Left hindlimb (tissue), 1 donor: ENCODE measurements at places on chromosomes 7 and 10.

- DNase-seq, result peak; percentile 3
Observed at GRCh38 chr10:113025487-113025886, 75.4 kb downstream of the TCF7L2 start.

GRCh38 chr10:42933448-42934340 is 143.2 kb upstream of the RET start:
- peak; percentile 77 for DNase-seq

DNA sequence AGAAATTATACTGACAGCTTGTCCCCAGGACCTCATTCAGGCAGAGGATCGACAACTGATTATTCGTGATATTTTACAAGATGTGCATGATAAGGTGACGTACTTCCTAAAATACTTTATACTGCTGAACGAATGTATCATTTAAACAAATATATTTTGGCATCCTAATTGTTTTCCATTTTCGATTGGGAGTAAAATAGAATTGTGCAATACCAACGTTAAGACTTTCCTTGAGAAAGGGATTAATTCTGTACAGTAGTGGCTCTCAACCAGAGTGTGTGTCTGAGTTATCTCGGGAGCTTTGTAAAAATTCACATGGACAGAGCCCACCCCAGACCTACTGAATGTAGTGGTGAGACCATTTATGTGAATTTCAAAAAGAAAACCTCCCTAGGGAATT is 43.8 kb upstream of the STMP1 start:
- DNase-seq, result no peak

DNA sequence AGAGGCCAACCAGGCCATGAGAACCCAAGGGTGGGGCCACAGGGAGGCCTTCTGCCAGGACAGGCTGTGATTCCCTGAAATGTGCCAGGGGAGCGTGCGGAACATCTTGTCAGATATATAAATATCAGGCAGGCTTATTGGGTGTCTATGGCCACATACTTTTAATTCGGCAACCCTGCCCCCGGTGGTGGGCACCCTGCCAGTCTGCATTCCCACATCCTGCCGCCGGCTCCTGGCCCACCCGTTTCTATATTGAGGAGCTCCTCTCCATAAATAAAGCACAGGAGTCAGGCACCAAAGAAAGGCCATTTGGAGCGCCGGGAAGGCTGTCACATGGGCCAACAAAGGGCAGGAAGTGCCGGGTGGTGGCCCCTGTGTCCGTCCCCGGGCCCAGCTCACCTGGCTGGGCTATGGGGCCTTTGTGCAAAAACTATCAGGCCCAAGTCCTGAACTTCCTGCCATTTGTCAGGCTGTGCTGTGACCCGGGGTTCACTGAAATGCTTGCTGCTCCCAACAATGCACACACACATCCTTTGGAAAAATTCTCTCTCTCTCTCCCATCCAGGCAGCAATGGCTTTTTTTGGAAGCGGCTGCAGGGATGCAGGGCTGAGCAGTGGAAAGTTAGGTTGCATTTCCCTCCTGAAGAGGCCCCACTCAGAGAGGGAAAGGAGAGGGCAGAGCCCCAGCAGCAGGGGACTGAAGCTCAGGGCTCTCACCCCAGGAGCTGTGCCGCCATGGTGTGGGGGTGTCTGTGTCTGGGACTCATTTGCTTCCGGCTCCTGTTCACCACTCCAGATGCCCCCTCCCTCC is 25.0 kb upstream of the PODXL start:
- peak; percentile 77 for DNase-seq

- no peak for DNase-seq
Observed at GRCh38 chr7:24025094-24025493, 258.9 kb upstream of the NPY start.

DNA sequence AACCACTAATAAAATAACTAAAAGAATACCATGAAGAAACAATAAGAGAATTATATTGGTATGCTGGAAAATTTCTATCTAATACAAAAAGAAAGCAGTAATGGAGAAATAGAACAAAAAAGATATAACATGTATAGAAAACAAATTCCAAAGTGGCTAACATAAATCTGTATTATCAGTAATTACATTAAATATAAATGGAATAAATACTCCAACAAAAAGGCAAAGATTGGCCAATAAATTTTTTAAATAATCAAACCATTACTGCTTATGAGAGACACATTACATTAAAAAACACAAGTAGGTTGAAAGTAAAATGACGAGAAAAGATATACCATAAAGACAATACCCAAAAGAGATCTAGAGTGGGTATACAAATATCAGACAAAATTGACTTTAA is 90.0 kb downstream of the ARHGAP22 start:
- no peak for DNase-seq

DNA sequence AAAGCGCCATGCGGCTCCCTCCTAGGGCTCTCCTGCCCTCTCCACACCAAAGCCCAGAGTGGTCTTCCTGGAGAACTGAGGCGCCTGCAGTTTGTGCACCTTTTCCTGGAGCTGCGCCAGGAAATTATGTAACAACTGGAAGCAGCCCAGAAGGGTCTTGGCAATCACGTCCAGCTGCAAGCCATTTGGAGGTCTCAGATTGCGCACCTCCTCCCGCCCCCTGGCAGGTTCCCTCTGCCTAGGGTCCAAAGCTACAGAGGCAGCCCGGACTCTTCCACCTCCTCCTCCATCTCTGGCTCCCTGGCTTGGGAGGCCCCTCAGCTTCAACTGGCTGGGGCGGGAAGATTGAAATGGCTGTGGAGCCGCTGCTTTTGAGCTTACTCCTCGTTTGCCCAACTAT is 34.0 kb upstream of the SFTPD start:
- DNase-seq, result peak; percentile 75

GRCh38 chr7:36298106-36298505 is 91.6 kb upstream of the ANLN start:
- DNase-seq, result no peak

GRCh38 chr10:113916053-113916452 is 61.6 kb downstream of the NHLRC2 start:
- no peak for DNase-seq

DNA sequence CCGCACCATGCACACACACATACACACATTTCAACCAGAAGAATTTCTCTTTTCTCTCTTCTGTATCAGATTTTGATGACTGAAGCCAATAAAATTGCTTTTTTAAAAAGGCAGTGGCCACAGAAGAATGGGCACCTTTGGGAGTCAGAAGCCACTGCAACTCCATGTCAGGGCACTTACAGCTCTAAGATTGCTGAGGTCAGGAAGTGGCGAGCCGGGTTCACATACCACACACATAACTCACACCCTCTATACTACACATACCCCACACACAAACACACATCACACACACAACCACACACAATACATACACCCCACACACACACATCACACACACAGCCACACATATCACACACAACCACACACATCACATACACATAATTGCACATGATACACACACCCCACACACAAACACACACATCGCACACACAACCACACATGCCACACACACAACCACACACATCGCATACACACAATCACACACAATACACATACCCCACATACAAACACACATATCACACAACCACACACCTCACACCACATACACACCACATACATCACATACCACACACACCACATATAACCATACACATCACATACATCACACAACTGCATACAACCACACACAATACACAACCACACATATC is 31.2 kb downstream of the GPRIN2 start:
- DNase-seq, result peak; percentile 23

DNA sequence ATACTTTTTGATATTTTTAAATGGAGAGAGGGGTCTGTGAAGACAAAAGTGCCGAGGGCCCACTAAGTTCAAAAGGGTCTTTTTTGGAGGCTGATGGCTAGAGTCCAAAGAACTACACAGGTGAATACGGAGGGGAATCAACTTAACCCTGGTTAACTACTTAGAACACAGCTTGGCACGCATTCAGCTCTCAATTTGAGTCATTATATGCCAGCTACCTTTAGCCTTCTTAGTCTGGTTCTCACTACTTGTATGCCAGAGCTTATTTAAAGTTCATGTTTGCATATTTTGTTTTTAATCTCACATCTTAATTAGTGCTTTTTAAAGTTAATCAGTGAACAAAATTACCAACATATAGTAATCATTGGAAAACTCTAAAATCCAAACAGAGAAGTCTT is 80.8 kb downstream of the VWDE start:
- DNase-seq, result no peak

- DNase-seq, result no peak
Observed at GRCh38 chr10:95660283-95660682, 3.8 kb upstream of the ALDH18A1 start.

DNA sequence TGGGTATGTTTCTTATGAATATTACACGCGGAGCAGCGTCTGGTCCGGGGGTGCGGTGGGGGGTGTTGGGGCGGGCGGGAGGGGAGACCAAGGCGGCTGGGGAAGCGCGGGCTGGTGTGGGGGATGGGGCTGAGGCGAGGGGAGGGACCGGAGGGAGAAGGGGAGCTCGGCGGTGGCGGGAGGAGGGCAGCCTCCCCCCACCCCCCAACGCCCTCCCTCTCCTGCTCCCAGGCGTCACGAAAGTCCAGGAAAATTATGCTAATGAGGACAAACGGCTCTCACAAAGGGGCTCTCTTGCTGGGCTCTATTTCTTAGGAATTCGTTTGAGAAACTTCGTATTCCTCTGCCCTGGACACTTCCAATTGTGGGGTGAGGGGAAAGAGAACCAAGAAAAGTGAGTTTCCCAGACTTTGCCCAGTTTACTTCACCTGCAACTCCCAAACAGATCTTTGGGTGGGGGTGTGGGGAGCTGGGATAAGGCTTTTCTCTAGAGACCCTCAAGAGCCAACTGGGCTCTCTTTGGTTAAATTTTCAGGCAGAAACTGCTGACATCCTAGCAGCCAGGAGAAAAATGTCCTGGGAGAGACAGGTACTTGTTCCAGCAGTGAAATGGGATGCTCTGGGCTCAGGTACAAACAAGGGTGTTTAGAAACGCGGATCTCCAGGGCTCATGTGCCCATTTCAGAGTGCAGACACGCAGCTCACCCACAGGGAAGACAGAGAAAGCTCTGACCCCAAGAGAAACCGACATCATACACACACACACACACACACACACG is 11.7 kb upstream of the HOXA2 start:
- peak; percentile 67 for DNase-seq

- DNase-seq, result no peak
Observed at GRCh38 chr10:72588266-72588665, 37.6 kb downstream of the MICU1 start.

DNA sequence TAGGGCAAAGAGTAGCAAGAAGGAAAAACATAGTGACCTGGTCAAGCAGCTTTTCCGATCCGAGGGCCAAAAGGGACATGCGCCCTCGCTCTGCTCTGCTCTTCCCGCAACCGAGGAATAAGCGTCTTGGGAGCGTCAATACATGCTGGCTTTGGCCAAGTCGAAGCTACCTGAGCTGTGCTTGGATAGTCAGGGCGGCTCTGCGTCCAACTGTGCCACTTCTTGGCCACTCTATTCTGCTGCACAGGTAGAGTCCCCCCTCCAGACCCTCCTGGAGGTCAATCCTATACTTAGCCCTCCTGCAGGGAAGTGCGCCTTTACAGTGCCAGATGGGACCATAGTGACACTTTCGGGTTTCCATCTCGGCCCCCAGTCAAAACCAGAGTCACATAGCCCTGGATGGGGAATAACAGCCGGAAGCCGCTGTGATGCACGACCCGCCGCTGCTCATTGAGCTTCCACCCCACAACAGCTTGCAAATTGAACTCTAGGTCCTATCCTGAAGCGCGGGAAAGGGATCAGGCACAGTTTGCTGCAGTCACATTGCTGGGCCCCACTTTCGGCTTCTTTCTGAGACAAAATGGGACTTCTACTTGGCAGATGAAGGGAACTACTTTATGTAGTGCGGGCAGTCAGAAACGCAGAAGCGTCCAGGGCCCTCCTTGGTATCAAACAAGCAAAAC is 1.1 kb upstream of the HPSE2 start:
- no peak for DNase-seq

DNA sequence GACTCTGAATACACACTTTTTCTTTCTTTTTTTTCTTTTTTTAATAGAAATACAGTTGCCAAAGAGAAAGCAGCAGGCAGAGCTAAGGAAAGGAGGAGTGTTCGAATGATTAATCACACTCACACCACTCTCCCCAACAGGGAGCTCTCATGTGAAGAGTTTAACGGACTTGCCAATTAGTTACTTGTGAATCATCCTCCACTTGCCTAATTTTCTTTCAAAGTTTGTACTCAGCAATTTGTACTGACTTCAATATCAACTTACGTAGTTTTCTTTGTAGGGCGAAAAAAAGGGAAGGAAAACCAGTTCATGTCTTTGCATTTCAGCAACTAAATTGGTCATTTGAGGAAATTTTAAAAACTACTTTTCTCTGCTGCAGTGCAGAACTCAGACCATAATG is 109.2 kb downstream of the PIP4K2A start:
- DNase-seq, result no peak

DNA sequence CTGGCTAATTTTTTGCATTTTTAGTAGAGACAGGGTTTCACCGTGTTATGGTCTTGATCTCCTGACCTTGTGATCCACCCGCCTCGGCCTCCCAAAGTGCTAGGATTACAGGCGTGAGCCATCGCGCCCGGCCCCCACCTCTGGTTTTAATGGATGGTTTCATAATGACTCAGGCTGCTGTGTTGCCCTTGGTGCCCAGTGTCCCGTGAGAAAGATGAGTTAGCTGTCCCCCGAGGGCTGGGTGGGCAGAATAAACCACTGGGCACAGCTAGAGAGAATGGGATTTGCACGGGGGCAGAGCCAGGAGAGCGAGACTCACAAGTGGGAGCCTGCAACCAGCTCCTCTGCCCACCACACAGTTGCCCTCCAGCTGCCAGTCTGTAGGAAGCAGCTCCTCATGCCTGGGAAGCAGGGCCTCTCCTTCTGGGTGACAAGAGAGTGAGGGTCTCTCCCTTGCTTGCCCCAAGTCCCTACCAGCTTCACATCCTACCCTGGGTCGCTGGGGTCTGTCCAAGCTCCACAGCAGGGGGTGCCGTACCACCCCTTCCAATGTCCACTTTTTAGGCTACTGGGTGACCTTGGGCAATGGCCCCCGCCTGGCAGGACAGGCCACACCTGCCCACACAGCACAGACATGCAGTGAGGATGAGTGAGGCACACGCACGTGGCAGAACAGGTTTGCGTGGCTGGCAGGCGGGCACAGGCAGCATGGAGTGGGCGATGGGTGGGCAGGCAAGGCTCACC is 16.1 kb upstream of the NDST2 start:
- no peak for DNase-seq

GRCh38 chr7:105249216-105249615 is 139.5 kb downstream of the SRPK2 start:
- DNase-seq, result no peak
